ENCODE measurements at places on chromosomes 11 and 22.

GRCh38 chr11:69491071-69492031 is 9.9 kb downstream of the LINC01488 start:
- DNase-seq = no peak

- no peak for DNase-seq
Observed at GRCh38 chr22:36938028-36938425, 24.6 kb downstream of the CSF2RB start.

DNA sequence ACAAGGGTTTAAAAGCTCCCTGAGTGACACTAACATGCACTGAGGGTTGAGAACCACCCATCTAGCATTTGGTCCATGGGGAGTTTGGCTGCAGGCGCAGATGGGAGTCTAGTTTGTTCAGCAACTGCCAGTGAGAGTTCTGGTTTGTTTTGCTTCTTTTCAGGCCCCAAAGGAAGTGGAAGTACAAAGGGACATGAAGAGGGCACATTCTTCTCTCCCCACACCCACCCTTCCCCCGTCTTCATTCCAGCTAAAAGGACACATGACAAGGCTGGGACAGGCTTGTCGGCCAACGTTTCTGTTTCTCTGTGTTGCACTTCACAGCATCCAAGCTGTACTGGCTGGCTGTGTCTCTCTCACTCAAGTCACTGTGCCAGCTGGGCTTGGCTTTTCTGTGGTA is 8.2 kb upstream of the ENDOD1 start:
- no peak for DNase-seq

DNA sequence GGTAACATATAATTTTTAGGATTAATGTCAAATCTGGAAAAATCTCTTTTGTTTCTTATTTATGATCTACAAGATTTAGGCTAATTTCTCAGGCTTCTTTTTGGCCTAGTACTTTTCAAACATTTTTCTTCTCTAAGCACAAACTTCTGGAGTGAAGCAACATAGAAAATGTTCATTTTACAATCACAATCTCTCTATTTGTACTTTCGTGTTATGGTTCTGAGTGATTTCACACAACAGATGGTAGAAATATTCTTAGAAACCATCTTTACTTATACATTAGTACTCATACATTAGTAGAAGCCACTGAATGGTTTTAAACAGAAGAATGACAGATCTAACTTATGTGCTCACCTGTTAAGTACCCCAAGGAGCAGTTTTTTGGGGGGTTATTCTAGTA is 106.3 kb upstream of the ANO3 start:
- DNase-seq = no peak

- DNase-seq = no peak
Observed at GRCh38 chr11:36507824-36508489, 2.1 kb downstream of the TRAF6 start.

DNA sequence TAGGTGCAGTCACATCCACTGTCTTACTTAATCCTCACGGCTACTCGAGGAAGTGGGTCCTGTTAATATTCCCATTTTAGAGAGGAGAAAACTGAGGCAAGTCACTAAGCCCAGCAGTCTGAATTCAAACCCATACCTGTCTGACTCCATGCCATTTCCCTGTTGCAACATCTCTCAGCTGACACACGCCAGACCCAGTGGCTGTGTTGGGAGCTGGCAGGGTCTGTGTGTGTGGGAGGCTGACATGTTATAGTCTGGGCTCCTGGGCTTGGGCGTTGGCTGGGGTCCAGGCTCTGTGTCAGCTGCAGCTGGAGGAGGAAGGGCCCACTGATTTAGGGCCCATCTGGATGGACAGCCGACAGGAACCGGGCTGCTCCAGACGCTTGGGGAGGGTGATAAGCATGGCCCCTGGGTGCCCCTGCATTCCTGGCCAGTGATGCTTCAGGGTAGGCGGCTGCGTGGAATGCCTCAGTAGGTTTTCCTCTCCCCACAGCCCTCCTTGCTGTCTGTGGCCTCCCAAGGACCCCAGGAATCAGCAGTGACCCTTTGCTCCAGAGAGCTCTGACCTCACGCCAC is 562.5 kb downstream of the MN1 start:
- no peak for DNase-seq

DNA sequence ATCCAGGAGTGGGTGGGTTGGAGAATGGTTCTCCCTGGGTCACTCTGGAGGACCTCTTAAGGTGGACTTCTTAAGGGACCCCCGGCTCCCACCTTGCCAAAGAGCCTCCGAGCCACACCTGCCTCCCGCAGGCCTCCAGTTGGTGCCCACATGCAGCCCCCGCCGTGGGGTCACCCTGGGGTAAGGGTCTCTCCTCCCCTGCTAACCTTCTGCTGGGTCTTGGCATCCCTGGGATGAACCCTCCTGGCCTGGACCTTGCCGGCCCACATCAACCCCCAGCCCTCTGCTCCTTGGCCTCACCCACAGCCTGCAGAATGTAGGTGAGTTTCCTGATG is 12.5 kb upstream of the MUC6 start:
- DNase-seq = no peak

DNA sequence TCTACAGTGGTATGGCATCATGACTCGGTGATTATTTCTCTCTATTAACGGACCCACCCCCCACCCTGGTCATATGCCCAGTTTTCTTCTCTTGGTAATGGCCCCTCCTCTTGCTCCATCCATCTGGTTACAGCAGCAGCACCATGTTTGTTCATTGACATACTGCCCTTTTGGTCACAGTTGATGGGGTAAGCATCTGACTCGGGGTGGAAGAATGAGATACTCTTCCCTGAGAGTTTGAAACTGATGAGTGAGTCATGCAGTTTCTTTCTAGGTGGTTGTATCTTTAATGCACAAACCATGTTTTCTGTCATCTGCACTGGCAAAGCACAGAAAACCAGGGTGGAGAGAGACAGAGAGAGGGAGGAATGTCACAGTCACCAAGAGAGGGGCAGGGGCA is 126.0 kb downstream of the SYN3 start:
- no peak for DNase-seq

- DNase-seq = no peak
Observed at GRCh38 chr11:130237282-130238006, 77.3 kb downstream of the ZBTB44 start.

GRCh38 chr22:27073601-27074425 is 416.4 kb downstream of the MIAT start:
- DNase-seq = no peak

- DNase-seq = no peak
Observed at GRCh38 chr11:70072861-70073755, 5.0 kb upstream of the ANO1 start.

GRCh38 chr11:61960532-61960931 is 6.9 kb downstream of the FTH1 start:
- no peak for DNase-seq

DNA sequence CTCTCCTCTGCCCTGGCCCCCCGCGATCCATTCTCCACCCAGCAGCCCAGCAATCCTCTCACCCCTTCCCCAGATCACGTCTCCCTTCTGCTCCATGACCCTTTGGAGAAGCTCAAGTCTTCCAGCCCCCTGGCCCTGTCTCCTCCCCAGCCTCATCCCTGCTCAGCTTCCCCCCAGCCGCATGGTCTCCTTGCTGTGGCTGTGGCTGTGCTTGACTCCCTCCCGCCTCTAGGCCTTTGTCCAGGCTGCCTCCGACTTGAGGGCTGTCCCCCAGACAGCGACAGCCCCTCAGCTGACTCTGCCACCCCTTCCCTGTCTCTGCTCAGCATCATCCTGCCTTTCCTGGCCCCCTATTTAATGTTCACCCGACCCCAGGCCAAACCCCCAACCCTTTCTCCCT is 59.3 kb downstream of the CACNA1I start:
- DNase-seq = no peak

GRCh38 chr11:18063125-18063524 is 17.1 kb upstream of the TPH1 start:
- DNase-seq = no peak

DNA sequence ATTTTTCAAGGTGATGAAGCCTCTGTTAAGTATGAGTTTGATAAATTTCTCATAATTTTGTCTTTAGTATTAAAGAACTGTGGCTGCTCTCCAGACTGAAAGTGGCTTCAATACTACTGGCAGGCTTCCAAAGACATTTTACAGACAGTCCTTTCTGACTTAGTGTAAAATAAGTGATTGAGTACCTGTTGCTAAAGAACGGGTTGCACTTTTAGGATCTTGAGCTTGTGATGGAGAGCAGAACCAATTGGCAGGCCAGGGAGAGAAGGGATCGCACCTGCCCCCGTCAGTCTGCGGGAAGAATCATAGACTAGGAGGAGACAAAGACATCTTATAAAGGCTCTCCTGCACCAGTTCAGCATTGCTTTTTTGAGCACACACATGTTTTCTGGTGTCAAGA is 4.4 kb downstream of the NCAM1 start:
- no peak for DNase-seq

- DNase-seq = no peak
Observed at GRCh38 chr11:129287920-129288319, 87.7 kb upstream of the BARX2 start.

GRCh38 chr22:39431216-39431801 is 25.5 kb upstream of the MGAT3 start:
- no peak for DNase-seq

DNA sequence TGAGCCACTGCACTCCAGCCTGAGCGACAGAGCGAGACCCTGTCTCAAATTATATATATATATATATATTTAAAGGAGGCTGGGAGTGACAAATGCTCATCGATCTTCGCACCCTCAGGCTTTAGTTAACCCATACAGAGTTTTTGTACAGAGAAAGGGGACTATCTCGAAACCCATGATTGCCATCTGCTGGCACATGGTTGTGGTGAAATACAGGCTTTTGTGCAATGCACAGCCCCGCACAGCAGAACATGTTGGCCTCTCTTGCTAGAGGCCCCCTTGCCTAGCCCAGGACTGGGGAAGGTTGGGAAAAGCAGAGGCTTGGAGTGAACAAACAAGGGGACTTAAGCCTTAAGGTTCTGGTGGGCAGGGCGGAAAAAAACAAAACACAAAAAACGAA is 3.6 kb downstream of the MYBPC3 start:
- peak; percentile 73 for DNase-seq

- no peak for DNase-seq
Observed at GRCh38 chr11:117217141-117218084, 14.5 kb downstream of the PCSK7 start.

GRCh38 chr11:27055065-27055682 is 14.6 kb downstream of the BBOX1 start:
- DNase-seq = no peak

DNA sequence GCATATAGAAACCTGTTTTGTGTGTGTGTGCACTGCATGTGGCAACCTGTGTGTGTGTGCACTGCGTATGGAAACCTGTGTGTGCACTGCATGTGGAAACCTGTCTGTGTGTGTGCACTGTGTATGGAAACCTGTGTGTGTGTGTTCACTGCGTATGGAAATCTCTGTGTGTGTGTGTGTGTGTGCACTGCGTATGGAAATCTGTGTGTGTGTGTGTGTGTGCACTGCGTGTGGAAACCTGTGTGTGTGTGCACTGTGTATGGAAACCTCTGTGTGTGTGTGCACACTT is 72.2 kb upstream of the CCND1 start:
- DNase-seq = no peak

- DNase-seq = no peak
Observed at GRCh38 chr11:130765951-130766649, 150.2 kb downstream of the SNX19 start.

- DNase-seq = no peak
Observed at GRCh38 chr11:2924381-2924780, 4.8 kb downstream of the PHLDA2 start.

- DNase-seq = no peak
Observed at GRCh38 chr22:41578818-41579217, 10.8 kb downstream of the PMM1 start.

GRCh38 chr11:1453611-1454034 is 33.0 kb downstream of the MOB2 start:
- no peak for DNase-seq

GRCh38 chr11:43952020-43952400 is 9.6 kb downstream of the C11orf96 start:
- no peak for DNase-seq

DNA sequence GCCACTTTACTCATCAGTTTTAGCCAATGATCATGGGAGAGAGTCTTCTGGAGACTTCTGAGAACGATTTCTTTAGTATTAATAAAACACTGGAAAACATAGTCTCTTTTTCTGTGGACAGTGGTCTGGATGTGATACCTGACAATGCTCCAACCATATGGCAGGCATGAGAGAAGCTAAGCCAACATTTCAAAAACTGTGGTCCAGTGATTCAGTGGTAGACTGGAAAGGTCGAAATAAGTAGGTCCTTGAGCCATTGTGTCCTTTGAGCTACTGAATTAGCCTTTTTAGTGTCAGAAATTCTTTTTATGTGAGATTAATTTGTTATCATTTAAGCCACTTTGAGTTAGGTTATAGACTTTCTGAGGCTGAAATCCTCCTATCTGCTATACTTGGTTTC is 197.7 kb upstream of the CTSC start:
- no peak for DNase-seq

- DNase-seq = no peak
Observed at GRCh38 chr11:15841931-15842740, 514.2 kb downstream of the SOX6 start.

GRCh38 chr11:23280088-23280487 is 419.8 kb upstream of the CCDC179 start:
- no peak for DNase-seq
